ENCODE measurements at places on chromosomes 1 and 21. TPM values are rescaled to one million over a fixed set of nuclear protein-coding genes. Genes with fewer than 3 reads are reported as not detected.

DNA sequence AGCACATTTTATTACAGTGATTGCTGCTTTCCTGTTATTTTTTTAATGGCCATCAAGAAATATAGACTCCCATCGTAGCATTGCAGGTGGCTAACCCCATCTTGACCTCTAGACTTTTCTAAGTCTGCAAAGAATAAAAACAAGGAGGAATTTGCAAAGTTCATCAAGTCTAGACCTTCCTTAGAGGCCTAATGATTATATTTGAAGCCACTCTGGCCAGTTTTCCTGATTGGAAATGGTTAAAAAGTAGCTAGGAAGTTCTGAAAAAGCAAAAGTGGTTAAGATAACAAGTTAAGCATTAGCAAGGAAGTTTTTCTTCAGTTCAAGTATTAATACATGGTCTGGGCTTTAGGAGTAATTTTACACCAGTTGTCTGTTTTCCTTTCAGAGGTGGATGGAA is 16.7 kb upstream of the KCNJ15 start:
- DNase-seq, result no peak

DNA sequence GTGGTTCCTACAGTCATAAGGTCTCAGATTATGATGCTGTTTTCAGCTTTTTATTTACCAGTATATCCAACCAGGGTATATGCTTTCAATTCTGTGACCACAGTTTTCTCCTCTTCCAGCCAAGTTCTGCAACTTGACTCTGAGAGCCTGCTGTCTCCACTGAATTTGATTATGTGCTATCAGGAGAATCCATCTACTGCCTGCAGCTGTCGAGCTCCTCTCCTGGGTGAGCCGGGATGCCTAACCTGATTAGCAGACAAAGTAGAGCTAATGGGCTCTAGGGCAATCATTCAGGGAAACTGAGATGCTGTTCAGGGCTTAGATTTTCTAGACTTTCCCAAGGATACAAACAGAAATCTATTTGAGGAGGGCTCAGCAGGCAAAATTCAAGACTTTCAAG is 271.5 kb upstream of the BEND5 start:
- DNase-seq, result no peak

CFAP107 gene
- not detected for total RNA-seq

- DNase-seq, result no peak
Observed at GRCh38 chr1:41019353-41019745, 2.2 kb downstream of the SLFNL1 start.

DNA sequence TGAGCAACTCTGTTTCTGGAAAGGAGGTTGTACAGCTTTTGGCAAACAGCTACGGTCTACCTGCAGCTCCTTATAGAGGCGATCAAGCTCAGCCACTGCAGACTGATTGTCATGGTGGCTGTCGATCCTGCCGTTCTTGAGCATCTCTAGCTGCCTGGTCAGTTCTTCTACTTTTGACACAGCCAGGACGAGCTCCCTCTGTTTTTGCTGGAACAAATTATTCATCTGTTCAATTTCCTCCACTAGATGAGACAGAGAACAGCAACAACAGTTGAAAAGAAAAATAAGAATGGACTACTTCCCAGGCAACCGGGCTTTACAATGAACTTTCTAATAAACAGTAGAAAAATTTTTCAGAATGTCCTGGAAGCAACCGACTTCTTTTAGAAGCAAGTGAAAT is 42.5 kb downstream of the TP53BP2 start:
- no peak for DNase-seq

- DNase-seq, result no peak
Observed at GRCh38 chr1:151867321-151867720, 13.8 kb upstream of the THEM5 start.

GRCh38 chr1:40789661-40790430 is 6.3 kb downstream of the KCNQ4 start:
- DNase-seq, result no peak

DNA sequence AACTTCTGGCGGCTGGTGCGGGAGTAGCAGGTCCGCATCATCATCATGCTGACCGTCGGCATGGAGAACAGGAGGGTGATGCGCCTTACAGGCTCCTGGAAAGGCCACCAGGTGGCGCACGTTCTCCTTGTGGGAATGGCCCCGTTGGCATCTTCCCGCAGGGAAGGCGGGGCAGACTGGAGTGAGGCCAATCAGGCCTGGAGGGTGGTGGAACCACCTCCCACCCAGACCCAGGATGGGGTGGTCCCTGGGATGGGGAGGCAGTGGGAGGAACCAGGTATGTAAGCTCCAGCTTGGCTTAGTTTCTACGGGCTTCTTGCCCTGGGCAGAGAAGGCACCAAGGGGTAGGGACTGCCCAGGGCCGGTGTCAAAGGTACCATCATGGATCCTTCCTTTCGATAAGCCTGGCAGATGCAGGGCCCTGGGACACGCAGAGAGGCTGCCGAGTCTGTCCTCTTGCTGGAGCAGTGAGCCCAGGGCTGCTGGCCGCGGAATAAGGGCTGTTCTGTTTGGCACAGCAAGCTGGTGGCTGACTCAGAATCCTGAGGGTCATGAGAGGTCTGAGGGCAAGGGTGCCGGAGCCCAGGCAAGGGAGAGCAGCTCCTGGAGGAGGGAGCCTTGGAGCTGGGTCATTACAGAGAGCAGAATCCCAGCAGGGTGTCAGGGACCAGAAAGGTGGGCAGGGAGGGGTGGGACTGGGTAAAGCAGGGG is 8.7 kb upstream of the LGR6 start:
- DNase-seq, result peak; percentile 47

- no peak for DNase-seq
Observed at GRCh38 chr1:203462878-203463277, 12.7 kb upstream of the PRELP start.

RBM11 gene
- 1.7 TPM for total RNA-seq

GRCh38 chr1:86018283-86018923 is 138.2 kb downstream of the COL24A1 start:
- DNase-seq, result no peak

GRCh38 chr1:214135886-214136285 is 145.1 kb upstream of the SMYD2 start:
- DNase-seq, result no peak

CRNN gene
- not detected for total RNA-seq

Data from CD4-positive, alpha-beta memory T cell (primary cell).